ENCODE measurements at places on chromosomes 16 and 17.

DNA sequence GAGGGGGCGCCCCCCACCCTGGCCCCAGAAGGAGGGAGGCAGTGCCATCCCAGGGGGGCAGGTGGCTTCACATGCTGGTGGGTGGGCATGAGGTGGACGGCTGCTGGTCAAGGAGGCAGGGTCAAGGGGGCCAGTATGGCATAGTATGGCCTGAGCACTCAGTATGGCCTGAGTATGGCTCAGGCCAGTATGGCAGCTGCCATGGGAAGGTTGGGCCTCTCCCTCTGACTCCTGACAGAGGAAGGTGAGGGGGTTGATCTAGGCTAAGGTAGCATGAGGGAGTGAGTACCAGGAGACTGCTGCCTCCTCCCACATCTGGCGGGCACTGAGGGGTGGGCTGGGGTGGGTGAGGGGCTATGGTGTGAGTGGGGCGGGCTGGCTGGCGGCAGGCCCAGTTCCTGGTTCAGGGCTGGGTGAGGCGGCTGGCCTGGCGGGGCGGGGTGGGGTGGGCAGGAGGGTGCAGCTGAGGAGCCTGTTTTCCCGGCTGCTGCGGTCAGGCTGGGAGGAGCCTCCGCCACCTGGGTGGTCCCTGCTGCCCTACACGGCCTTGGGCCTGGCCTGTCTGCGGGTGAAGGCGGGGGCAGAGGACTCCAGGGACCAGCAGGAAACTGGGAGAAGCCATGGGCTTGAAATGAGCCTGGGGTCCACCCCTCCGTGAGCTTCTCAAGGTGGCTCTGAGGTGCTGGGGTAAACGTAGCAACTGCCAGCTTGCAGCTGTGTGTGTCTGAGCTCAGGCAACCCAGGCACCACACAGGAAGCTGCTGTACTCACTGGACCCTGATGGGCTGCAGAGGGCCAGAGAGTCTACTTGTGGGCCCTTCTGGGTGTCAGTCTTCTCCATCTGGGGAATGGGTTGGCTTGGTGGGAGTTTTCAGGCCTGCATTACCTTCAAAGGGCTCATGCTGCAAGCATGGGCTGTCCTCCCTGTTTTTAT lies 57.0 kb downstream of the RAI1 start:
- no peak for DNase-seq

DNA sequence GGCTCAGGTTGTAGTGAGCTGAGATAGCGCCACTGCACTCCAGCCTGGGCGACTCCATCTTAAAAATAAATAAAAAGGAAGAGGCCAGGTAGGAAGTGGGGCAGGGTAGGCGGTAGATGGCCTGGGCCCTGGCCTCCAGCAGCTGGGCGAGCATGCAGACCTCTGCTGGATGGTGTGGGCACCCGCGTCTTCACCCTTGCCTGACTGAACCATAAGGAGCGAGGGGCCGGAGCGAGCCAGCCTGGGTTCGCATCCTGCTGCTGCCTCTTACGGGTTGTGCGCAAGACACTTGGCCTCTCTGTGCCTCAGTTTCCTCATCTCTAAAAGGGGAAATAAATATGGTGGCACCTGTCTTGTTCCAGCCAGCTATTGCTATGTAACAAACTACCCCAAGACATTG lies 146.1 kb upstream of the GSE1 start:
- DNase-seq: no peak

GRCh38 chr17:16516594-16517051 lies 24.6 kb upstream of the LRRC75A start:
- peak; percentile 79 for DNase-seq

DNA sequence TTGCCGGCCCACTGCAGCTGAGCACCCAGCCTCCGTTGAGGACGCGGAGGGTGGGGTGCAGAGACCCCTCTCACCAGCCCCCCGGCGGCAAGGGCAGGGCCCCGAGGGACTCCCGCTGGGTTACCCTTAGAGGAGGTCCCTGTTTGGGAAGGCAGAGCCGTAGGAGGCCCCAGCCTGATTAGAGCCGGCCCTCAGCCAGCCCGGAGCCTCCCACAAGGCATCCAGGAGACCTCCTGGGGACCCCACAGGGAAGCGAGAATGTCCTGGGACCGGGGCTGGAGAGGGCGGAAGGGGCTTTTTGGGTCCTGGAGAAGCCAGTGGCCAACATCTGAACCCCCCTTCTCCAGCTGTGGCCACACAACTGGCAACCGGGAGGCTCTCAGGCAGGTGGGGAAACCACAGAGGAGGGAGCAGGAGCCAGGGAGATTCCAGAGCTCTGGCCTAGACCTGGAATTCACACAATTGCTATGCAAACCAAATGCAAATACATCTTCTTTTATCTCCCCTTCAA lies 21.7 kb upstream of the SP6 start:
- DNase-seq: no peak

DNA sequence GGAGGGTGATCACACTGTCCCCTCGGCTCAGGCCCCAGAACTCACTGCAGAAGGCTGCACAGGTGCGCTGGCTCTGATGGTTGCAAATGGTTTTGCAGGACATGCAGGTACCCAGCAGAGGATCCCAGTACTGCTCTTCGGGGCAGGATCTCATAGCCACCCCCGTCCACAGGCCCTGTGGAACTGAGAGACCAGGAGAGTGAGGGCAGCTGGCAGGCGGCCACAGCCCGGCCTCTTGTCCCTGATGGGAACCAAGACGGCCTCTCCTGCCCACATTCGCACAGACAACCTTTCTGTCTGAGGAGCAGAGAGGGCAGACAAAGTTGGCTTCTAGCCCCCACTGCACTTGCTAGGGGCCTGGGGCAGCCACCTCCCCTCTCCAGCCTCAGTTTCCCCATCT lies 19.5 kb downstream of the TNFRSF13B start:
- no peak for DNase-seq

DNA sequence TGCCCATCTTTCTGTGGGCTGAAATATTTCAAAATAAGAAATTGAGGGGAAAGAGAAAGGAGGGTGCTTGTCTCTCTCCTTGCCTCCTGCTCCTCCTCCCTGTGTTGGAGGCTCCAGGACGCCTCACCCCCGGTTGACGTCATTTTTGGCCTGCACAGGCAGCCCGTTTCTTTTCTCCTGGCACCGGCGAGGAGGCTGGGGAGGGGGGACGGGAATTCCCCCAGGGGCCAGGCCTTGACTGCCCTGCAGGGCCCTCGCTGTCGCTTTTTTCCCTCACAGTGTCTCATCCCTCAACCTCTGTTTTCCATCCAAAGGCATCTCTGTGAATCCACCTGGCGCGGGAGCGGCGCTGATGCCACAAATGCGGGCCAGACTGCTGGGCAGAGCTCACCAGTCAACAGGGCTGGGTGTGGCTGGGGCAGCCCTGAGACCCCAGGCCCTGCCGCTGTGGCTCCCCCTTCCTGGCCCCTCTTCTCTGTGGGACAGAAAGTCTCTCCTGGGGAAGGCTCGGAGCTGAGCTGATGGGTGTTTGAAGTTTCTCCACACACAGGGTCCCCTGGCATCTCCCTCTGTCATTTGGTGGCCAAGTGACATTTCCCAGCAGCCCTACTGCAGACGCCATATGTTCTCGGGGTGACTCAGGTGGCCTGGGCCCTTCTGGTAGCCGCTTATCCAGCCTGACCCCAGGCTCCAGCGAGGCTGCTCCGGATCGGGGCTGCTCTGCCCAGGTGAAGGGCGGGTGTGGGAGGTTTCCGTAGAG lies 16.0 kb downstream of the CENPX start:
- DNase-seq: peak; percentile 61

DNA sequence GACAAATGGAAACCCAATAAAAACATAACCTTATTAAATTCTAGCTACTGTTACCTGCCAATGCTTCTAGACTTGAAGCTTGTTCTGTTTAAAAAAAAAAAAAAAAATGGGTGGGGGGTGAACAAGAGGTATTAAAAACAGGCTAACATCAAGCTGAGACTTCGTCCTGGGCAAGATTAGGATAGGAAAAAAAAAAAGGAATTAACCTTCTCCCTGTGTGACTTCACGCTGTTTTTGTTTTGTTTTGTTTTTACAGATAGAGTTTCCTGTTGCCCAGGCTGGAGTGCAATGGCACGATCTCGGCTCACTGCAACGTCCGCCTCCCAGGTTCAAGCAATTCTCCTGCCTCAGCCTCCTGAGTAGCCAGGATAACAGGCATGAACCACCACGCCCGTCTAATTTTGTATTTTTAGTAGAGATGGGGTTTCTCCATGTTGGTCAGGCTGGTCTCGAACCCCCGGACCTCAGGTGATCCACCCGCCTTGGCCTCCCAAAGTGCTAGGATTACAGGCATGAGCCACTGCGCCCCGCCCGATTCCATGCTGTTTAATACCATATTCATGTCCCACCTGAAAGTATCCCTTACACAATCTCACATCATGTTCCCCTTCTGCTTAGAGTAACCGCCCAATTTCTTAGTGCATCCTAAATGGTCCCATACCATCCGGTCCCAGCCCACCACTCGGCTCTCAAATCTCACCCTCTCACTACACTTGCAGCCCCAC lies 2.2 kb downstream of the USP31 start:
- DNase-seq: no peak

- DNase-seq: peak; percentile 22
Observed at GRCh38 chr16:69055008-69055407, 50.4 kb upstream of the HAS3 start.

Measured in EH (cell line).